ENCODE measurements at places on chromosomes 4 and X. TPM values are rescaled to one million over a fixed set of nuclear protein-coding genes. Genes with fewer than 3 reads are reported as not detected.

- DNase-seq = no peak
These were observed 222.1 kb downstream of the CAMK2D start for GRCh38 chr4:113539408-113539807.

DNA sequence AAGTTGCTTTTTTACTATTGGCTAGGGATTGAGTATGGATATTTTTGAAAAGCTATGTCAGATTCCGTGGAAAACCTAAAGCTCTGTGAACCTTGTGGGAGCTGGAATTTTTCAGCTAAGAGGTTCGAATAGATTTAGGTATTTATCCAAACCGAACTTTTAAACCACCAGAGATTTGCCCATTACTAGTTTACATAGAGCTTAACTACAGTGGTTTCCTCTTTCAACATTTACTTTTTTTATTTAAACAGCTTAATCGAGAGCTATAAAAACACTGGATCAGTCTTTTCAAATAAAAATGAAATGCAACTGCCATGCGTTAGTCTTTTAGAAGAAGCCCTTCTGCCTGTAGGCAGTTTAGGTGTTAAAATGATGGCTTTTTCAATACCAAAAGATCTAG lies 377.0 kb downstream of the RPA4 start:
- no peak for DNase-seq

GRCh38 chr4:94882756-94883155 lies 125.0 kb downstream of the BMPR1B start:
- no peak for DNase-seq

- no peak for DNase-seq
These were observed 1390.0 kb downstream of the STIM2 start for GRCh38 chr4:28250646-28251045.

DNA sequence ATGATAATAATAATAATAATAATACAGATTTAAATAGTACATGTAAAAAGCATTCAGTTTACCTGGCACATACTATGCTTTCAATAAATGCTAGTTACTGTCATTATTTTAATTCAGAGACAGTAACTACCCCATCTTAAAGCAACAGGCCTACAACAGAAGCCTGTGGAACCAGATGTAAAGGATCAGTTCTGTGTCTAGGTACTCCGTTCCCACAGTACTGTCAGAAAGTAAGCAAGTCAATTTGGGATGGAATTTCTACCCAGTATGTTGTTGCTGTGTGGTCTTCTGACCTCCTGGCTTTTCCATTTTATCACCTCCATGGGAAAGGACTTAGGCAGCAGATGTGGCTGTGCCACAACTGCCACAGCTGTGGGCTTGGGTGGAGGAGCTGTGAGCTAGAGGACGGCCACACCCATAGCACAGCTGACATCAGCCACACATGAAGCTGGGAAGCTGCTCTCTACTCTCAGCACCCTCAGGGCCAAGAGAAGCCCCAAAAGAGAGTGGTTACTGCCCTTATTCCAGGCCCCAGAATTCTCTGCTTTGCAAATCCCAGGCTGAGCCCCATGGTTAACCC lies 102.8 kb downstream of the CBR4 start:
- no peak for DNase-seq

DNA sequence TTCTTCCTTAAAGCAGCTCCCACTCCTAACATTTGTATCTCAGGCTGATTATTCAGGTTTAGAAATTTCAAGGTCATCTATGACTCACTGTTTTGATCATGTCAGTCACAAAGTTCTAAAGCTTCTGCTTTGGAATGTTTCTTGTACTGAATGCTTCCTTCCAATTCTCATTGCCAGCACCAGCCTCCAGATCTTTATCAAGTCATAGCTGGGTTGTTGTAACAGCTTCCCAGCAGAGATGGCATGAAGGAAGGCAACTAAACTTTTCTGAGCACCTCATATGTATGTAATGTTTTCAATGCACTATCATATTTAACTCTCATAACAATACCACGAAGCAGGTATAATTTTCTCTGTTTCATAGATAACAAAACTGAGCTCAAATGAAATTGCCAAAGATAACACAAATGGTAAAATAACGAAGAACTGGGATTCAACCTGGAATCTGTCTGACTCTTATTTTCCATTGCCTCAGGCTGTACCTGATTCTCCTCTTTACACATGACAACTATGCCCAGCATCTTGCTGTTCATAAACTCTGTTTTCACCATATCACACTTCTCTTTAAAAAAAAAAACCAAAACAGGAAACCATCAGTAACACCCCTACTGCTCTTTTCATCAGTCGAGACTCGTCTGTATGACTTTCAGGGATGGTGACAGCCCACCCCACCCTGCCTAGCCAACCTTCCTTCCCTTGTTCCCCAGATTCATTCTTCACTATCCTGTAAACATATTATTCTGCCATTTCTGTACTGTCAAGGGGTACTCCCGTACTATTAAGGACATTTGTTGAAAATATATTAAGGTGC lies 13.4 kb downstream of the TRPC3 start:
- no peak for DNase-seq

DNA sequence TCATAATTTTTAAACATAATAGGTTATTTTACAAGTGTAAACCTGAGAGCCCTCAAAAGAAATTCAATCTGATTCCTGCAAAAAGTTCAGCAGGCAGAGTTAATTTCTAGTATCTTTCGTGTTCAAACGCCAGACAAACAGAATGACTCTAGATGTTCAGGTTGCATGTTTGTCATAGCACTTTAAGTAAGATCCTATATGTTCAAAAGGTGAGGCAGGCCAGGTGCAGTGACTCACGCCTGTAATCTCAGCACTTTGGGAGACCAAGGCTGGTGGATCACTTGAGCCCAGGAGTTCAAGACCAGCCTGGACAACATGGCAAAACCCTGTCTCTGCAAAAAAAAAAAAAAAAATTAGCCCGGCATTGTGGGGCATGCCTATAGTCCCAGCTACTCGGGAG lies 1.1 kb upstream of the RASSF6 start:
- no peak for DNase-seq

Gene C1GALT1C1
- 17.1 TPM for polyA plus RNA-seq

Gene NOX1
- 8.4 TPM for polyA plus RNA-seq

Measured in muscle of arm (tissue), 14 donors.